HuH-7.5 (cell line): ENCODE measurements at places on chromosomes 13 and 19.

DNA sequence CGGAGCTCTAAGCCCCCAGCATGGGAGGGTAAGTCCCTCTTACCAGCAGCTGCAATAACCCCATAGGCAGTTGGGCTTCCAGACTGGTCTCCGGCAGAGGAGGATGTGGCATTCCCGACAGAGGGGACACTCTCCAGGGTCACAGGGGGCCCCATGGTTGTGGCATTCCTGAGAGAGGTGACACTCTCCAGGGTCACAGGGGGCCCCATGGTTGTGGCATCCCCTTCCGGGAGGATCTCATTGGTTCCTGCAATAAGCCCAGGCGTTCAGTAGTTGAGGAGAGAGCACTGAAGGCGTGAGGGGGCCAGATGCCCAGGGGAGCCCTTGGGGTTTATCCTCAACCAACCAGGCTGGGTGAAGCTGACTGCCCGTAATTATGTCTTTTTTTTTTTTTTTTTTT, 5.4 kb downstream of the CD320 start:
- peak; percentile 18 for DNase-seq

DNA sequence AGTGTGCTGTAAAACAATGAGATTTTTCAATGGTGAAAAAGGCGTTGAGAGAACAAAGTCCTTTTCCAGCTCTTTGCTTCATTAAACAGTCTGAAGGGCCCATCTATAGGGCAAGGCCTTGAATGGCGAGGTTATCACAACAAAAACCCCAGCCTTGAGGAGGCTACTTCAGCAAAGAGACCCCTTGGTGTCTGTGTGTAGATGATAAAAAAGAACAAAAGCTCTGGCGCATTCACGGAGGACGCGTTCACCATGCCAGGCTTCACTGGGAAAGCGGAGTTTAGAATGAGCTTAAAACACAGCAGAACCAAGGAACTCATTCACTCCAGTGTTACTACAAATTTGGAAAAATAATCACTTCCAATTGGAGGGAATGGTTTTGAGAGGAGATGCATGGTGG, 530.0 kb upstream of the ARGLU1 start:
- DNase-seq, result no peak

DNA sequence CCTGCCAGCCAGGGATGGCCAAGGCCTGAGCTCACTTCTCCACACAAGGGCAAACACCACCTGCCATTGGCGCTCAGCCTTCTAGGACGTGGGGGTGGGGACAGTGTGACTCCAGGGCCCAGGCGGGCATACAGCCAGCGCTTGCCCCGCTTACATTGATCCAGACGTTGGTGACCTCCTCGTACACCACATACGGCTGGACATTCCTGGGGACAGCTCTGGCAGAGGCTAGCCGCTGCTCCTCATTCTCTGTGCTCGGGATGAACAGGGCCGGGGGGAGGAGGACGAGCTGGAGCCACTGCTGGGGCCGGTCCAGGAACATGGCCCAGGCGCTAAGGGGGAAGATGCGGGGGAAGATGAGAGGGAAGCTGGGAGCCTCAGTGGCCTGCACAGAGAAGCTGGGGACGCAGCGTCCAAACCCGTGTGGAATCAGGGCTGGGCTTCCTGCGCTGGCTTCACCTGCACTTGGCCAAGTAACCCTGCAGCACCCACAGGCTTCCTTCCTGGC, 25.1 kb upstream of the MYDGF start:
- DNase-seq, result no peak

- no peak for DNase-seq
Observed at GRCh38 chr19:16073988-16074387, 2.3 kb upstream of the TPM4 start.

DNA sequence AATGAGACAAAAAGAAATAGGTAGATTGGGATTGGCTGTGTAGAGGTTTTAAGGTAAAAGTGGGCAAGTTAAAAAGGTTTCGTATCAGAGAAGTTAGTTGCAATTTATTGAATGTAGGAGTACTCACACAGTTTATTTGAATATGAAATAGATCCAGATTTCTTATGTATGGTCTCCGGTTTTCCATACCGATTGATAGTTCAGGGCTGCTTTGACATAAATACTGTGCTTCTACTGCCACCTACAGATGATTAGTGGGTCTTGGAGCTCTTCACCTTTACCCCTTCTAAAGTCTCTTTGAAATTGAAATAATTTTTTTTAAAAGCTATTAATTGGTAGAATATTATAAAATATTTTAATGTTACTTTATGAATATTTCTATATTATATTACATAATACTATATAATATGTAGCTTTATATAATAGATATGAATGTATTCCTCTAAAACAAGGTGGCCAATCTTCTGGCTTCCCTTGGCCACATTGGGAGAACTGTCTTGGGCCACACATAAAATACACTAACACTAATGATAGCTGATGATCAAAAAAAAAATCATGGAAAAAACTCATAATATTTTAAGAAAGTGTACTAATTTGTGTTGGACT, 7.7 kb upstream of the GPR18 start:
- DNase-seq, result no peak

DNA sequence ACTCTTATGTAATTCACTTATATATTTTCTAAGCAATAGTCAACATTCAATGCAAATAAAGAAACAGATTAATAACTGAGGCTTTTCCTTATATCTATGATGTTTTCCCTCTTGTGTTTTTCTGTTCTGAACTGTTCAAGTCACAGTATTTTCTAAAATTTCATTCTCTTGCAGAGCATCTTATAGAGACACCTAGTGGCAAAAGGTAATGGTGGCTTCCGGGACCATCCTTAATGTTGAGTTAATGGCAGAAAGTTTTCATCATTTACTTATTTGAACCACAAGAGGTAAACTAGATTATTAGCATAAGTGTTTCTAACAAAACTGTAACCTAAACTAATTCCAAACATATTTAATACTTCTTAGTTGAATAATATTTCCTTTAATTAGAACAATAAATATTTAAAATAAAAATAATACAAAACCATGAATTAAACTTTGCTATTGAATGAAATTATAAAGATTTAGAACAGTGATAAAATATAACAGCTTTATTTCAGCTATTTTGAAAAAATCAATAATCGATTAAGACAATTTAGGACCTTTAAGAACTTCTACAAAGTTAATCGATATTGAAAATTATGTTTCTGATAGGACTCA, 1.7 kb upstream of the SLITRK5 start:
- no peak for DNase-seq

DNA sequence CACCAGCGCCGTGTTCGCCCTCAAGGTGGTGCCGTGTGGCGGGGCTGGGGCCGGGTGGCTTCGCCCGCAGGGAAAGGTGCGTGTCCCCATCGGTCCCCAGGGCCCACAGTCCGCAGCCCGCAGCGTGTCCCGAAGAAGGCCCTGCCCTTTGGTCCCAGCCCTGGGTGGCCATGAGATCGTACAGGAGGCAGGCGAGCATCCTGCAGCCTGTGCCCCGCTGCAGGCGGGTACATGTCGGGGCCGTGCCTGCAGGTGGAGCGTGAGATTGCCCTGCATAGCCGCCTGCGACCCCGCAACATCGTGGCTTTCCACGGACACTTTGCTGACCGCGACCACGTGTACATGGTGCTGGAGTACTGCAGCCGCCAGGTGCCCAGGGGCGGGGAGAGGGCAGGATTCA, 1.5 kb downstream of the PLK5 start:
- DNase-seq, result no peak

GRCh38 chr13:27007166-27007565, 164.4 kb downstream of the USP12 start:
- no peak for DNase-seq

DNA sequence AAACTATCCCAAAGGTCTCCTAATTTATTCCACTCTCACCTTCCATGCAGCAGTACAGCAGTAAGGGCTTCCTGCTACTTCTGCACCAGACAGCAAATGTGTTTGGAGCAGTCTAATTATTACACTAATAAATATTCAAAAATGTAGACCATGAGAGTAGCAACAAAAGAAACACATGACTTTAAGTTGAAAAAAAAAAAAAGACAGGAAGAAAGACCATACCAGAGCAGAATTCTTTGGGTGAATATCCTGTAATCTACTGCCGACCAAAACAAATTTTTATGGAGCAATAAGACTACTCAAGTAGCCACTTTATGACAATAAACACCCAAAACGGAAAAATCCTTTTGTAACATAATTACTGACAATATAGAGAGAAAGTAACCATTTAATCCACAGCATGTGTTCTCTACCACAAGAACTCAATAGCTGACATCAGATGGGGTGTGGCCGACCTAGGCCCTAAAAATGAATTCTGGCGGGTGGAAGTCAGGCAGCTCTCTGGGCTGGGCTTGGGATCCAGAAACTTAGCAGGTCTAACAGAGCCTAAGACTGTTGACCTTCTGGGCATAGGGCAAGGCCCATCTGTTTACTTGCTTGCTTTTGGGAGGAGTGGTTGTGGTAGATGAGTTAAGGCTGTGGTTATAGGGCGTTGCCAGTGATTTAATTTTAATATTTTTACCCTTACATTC, 4.6 kb downstream of the KLF12 start:
- no peak for DNase-seq

- no peak for DNase-seq
Observed at GRCh38 chr13:59519819-59520218, 643.9 kb downstream of the DIAPH3 start.

DNA sequence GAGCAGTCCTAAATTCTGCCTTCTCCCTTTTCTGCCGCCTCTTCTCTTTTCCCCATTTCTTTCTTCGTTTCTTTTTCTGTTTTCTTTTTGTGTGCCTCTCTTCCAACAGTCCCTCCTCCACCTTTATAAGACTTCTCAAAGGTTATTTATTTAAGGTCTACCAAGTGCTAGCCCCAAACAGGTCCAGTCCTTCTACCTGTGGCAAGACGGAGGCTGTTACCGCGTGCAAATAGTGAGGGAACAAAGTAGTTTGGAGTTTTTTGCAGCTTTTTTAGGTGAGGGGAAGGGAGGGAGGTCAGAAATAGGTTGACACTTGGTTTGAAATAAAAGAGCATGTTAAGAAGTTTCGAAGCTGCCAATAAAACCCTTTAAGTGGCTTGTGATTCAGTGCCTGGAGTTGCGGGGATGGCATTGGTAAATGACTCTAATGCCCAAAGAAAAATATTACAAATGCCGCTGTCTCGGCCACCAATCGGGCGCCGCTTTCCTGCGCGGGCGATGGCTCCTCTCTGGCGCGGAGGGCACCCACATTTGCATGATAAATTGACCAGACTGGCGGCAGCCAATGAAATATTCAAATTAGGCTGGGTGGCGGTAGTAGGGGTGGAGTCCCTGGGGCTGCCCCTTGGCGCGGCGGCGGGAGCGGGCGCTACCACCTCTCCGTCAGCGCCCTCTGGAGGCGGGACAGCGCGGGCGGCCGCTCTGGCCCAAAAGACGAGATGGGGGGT, 7.5 kb upstream of the TSHZ3 start:
- no peak for DNase-seq

DNA sequence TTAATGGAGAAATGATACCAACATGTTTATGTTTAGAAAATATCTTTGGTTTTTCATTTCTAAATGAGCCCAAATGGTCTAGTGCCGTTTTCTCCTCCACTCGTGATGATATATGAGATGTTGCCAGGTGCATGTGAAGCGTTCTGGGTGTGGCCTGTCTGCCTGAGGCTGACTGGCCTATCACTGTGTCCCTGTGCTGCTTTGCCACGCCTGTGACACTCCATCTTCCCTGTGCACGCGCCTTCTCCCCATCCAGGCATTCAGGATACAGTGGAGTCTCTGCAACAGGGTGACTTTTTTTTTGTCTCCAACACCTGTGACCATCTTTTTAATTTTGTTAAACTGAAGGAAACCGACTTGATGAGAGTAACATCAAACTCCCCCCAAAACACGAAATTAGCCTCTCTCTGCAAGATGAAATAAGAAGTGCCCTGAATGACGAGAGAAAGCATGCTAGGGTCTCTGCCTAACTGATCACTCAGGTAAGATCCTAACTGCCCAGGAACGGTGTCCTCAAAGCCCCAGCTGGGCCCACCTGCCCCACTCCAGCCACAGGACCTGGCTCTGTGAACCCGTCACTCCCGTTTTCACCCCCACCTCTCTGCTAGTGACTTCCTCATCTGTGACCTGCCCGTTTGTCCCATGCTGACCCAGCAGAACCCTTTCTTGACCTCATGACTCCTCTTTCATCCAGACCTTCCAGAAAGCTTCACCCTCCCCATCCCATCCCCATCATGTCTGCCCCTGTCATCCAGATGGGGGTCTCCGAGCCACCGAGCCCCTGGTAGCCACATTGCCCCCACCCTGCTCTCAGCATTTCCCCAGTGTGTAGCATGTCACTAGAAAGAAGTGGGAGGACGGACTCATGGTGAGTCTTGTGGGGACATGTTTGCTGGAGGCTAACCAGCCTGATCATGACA, 33.2 kb upstream of the TFDP1 start:
- DNase-seq, result no peak

GRCh38 chr13:79847882-79848592, 367.1 kb downstream of the NDFIP2 start:
- no peak for DNase-seq

GRCh38 chr19:19657397-19657783, 6.1 kb downstream of the ATP13A1 start:
- peak; percentile 21 for DNase-seq

DNA sequence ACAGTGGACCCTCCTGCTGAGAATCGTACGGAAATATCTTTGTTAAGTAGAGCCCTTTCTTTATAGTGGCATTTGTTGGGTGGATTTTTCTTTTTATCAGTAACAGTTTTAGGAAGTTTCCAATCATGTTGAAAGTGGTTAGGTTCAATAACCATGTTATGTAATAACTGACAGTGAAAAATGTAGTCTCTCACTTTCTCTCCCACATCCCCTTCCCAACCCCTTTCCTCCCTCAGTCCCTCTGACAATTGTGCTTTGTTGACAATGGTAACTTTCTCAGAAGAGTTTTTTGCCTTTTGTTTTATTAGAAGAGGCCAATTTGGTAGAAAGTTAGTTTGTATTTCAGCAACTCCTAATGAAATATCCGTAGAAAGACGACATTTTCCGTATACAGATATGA, 77.8 kb upstream of the SLAIN1 start:
- DNase-seq, result no peak

GRCh38 chr13:75263741-75264407, 218.1 kb downstream of the TBC1D4 start:
- no peak for DNase-seq

DNA sequence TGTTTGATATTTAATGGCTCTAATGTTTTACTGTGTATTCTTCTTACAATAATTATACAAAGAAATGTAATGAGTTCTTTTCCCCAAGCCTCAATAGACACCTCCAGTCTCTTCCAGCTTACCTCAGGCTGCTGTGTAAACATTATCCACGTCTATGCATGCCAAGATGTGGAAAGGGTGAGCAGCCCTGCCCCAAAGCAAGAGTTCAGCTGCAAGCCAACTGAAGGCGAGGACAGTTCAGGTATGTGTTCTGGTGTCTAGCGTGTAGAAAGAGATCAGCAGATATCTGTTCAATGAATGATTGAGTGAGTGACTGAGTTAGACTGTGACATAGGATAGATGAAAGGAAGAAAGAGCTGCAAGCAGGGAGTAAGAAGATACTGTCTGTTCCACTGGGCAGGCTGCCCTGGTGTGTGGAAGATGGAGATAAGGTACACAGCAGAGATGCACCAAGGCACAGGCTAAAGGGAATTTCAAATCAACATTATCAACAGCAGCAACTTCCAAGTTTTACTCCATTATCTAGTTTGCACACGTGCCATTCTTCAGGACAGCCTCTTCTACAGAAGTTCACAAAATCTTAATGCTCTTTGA, 66.0 kb downstream of the LATS2 start:
- DNase-seq, result no peak

- DNase-seq, result no peak
Observed at GRCh38 chr13:106291006-106291405, 244.5 kb downstream of the EFNB2 start.

- DNase-seq, result no peak
Observed at GRCh38 chr19:48946463-48947257, 8.0 kb upstream of the BAX start.
